Mesothelial cell of epicardium (in vitro differentiated cells): ENCODE measurements at places on chromosomes 4 and X.

- no peak for DNase-seq
Observed at GRCh38 chrX:116345958-116346357, 90.4 kb upstream of the SLC6A14 start.

- no peak for DNase-seq
Observed at GRCh38 chr4:76003620-76004019, 3.7 kb downstream of the CXCL9 start.

GRCh38 chr4:148934926-148935578, 492.8 kb upstream of the NR3C2 start:
- no peak for DNase-seq

- no peak for DNase-seq
Observed at GRCh38 chr4:179625406-179625805, 2183.2 kb upstream of the AGA start.

GRCh38 chr4:152610131-152610530, 69.7 kb downstream of the TMEM154 start:
- DNase-seq, result no peak

GRCh38 chr4:30720021-30720660, at the start of gene PCDH7:
TSS of gene PCDH7 (plus strand) at chr4:30720369. CDS start at chr4:30721423, 1,054 bp downstream.
- peak; percentile 22 for DNase-seq

DNA sequence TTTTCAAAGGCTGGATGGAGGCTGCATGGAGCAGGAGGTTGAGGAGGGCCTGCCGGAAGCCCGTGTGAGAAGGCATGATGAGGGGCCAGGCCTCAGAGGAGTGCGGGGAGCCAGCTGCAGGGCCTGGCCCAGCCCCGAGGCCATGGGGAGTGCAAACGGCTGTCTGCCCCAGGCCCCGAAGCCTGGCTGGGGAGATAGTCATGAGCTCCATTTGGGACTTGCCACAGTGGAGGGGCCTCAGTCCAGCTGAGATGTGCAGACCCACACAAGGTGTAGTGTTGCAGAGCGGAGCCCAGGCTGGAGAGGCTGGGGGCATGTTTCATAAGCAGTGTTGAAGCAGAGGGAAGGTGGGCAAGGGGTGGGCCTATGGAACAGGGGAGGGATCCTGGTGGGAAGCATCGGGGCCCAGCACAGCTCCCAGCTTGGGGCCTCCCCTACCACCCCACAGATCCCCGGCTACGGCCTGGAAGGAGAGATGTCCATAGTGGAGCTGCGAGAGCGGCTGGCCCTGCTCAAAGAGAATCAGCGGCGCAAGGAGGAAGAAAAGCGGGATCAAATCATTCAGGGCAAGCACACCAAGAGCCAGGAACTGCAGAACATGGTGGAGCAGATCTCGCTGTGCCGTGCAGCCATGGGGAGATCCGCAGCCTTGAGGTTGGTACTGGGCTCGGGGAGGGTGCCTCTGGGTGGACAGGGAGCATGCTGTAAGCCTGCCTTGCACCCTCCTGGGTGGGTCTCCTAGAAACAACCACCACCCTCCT, 9.1 kb upstream of the RNF4 start:
- DNase-seq, result no peak

DNA sequence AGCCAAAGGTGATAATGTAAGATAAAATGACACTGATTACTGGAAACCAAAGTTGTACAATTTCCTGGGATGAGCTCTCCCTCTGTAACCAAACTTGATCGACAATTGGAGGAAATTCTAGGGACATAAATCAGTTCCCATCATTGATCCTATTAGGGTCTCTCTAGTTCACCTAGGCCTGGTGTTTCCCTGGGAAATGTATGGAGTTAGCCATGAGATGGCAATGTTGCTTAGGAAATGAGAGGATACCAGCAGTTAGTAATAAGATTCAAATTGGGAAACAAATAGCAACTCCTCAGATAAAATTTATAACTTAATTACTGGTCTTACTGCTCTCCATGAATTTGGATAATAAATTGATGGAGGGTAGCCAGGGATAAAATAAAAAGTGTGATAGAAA, 52.2 kb downstream of the SPATA18 start:
- DNase-seq, result no peak

DNA sequence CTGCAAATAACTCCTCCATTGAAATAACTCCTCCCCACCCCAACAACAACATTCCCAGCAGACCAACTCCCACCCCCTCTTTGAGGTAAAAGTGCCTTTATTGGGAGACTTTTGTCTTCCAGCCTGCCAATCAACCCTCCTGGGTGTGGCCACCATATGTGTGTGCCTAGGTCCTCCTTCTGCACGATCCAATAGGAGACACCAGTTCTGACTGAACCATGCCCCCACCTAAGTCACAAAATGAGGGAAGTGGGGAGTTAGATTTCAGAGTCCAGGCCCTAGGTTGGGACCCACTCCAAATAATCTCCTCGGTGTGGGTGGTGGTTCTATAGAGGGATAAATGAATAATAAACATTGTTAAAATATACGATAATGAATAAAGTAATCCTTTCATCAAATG, 3.0 kb downstream of the PLP2 start:
- no peak for DNase-seq

DNA sequence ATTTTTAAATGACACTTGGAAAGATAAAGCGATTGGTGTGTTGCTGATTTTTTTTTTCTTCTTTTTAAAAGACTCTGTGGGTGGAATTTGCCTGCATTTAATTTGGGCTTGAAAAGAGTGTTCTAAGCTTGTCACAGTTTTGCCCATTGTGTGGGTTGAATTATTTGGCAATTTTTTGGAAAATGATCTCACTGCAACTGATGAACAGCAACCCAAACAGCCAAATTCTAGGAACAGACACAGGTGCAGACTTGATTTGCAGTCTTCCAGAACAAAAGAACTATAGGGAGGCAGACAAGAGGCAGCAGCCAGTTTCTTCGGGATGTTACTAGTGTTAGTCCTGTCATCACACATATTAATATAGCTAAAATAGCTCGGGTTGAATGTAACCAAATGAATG, 40.5 kb downstream of the CASP6 start:
- no peak for DNase-seq

DNA sequence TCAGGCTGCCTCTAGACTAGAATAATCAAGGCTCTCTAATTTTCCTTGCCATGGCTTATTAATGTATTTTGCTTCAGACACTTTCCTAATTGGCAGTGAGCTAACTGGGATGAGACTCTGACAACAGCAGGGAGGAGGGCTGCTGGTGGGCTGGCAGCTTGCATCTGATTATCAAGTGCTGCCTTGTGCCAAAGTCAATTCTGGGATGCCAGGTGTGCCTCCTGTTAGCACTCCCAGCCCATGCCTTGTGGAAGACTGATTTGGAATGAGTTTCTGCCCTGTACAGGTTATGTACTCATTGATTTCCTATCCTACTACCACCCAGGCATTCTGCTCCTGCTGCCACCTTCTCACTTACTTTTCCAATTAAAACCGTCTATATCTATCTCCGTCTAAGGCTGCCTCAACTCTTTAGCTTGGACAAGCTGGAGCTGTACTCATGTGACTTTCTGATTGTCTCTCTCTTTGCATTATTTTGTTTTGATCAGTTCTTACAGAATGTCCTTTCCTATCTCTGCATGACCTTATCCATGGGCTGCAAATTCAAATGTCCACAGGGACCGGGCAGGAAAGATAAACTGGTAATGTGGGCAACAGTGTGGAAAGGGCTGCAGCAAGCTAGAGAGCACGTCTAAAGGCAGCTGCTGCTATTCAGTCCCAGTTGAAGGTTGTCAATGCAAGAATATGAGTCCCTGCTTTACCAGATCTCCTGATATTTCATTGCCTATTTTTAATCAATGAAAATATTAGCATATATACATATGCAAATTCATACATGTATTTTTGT, 112.6 kb downstream of the GABRA2 start:
- DNase-seq, result no peak

GRCh38 chr4:103204111-103204510, 6.0 kb upstream of the CENPE start:
- DNase-seq, result no peak

- DNase-seq, result no peak
Observed at GRCh38 chrX:118496763-118497079, 1.1 kb downstream of the DOCK11 start.

DNA sequence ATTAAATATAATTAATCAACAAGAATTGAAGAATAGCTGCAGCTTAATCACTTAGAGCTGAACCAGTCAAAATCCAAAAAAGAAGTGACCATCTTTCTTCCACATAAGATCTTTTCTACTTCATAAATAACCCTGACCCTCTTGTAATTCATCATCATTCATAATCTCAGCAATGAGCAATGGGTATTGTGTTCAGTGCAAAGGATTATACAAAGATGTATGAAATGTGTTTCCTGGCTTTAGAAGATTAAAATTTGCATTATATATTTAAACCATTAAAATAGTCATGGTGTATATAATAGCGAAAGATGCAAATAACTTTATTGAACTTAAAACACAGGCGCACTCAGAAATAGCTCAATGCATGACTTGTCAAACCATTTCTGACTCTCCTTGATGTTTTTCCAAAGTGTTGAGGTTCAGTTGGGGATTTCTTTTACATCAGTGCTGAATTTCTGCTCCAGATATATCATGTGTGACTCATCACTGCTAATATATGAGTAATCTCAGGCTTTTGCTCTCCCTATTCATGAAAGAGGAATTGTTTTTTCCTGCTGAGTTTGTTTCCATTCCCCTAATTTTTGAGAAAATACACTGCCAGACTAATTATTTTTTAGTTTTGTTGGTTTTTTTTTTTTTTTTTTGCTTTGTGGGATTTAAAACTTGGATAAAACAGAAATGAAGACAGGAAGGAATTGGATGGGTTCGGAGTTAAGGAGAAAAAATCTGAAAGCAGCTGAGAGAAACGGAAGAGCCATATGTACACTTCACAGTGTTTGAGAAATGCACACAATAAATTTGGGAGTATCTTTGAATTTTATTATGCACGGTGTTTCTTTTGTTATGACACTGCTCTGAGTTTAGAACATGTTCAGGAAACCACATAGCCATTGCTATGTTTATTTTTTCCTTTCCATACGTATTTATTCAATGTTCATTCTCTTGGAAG, 290.1 kb upstream of the PCDH7 start:
- no peak for DNase-seq

- no peak for DNase-seq
Observed at GRCh38 chr4:23654791-23655190, 235.1 kb downstream of the PPARGC1A start.

DNA sequence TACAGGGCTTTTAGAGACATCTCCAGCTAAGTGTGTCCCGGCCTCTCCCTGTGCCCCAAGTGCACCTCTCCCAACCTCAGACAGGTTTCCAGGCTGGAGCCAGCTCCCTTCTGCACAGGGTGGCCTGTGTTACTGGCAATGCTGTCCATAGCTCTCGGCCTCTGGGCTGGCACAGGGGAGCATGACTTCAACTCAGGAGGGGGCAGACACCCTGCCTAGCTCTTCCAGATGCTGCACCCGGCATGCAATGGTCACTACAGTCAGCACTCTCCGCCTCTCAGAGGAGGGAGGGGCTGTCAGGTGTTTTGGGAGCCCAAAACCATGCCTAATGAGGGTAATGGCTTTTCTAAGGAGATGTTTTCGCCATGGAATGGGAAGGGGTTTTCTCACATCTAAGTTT, 2.4 kb upstream of the IRAK1 start:
- DNase-seq, result no peak

DNA sequence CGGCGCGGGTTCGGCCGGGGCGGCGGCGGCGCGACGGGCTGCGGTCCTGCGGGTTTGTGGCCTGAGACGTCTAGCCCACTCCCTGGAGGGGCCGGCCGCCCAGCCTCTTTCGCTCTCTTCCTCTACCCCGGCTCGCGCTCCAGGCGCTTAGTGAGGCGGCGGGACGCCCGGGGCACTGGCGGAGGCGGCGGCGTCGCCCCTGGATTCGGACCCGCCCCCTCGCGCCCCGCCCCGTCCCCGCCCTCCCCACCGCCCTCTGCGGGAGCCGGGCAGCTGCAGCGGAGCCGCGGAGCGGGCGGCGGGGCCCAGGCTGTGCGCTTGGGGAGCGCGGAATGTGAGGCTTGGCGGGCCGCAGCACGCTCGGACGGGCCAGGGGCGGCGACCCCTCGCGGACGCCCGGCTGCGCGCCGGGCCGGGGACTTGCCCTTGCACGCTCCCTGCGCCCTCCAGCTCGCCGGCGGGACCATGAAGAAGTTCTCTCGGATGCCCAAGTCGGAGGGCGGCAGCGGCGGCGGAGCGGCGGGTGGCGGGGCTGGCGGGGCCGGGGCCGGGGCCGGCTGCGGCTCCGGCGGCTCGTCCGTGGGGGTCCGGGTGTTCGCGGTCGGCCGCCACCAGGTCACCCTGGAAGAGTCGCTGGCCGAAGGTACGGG, at the start of gene BMP2K:
BMP2K (plus strand) TSS at position 272 of the 650 bp plus-strand sequence; CDS start at position 466, 194 bp downstream.
- DNase-seq, result peak; percentile 85

GRCh38 chr4:94578195-94578594, 126.5 kb downstream of the PDLIM5 start:
- no peak for DNase-seq

GRCh38 chr4:152256996-152257395, 278.9 kb downstream of the FBXW7 start:
- DNase-seq, result no peak

- no peak for DNase-seq
Observed at GRCh38 chr4:52554612-52555355, 104.3 kb downstream of the USP46 start.

GRCh38 chrX:103849558-103849957, 17.5 kb upstream of the RAB9B start:
- no peak for DNase-seq
